HepG2 (cell line): ENCODE measurements at places on chromosomes 7 and 10. TPM values are rescaled to one million over a fixed set of nuclear protein-coding genes. Genes with fewer than 3 reads are reported as not detected.

TET1 gene
- total RNA-seq, result 7.3 and 10.6 TPM in 2 replicates

HACD1 gene
- total RNA-seq, result 31.7 and 47.6 TPM in 2 replicates

MKX gene
- not detected in 2 replicates for total RNA-seq

MORN4 gene
- 3.4 and 4.2 TPM in 2 replicates for total RNA-seq

AKR1D1 gene
- 37.0 and 59.5 TPM in 2 replicates for total RNA-seq

MAGI2 gene
- 1.1 and 3.8 TPM in 2 replicates for total RNA-seq

CLRN3 gene
- total RNA-seq, result not detected in 2 replicates

SLC29A4 gene
- total RNA-seq, result 21.2 and 31.7 TPM in 2 replicates

HOGA1 gene
- 18.8 and 19.5 TPM in 2 replicates for total RNA-seq

FAM180A gene
- total RNA-seq, result not detected in 2 replicates

AS3MT gene
- total RNA-seq, result 17.4 and 27.3 TPM in 2 replicates

AGR3 gene
- total RNA-seq, result not detected in 2 replicates

MACC1 gene
- total RNA-seq, result 0.04 TPM in 1 of 2 replicates, not detected in the other

CYTH3 gene
- total RNA-seq, result 2.8 and 3.8 TPM in 2 replicates

FRMPD2 gene
- total RNA-seq, result 0.76 and 1.3 TPM in 2 replicates

PDE1C gene
- not detected in 2 replicates for total RNA-seq

TMEM196 gene
- total RNA-seq, result not detected in 2 replicates

PRKRIP1 gene
- total RNA-seq, result 13.2 and 16.8 TPM in 2 replicates

PON1 gene
- 0.27 TPM in 1 of 2 replicates, not detected in the other for total RNA-seq

HABP2 gene
- 0.13 TPM in 1 of 2 replicates, not detected in the other for total RNA-seq

TRIM50 gene
- 21.1 and 24.5 TPM in 2 replicates for total RNA-seq
